ENCODE measurements at places on chromosomes 12 and 14.

GRCh38 chr14:105581551-105582341 is 55.4 kb downstream of the TMEM121 start:
- DNase-seq: no peak

DNA sequence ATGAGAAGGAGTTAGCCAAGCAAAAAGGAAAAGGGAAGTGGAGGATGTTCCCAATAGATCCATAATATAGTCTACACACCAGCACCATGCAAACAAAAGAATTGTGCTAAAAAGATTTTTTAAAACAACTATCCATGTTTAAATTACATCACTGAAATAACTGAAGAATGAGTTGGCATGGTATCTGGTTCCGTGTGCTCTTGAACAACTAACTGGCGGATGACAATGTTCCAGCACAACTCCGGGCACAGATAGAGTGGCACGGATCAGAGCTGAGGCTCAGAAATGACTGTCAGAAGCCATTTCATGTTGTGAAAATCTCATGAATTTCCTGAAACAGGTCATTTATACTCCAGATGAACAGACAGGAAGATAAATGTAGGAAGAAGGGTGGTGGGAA is 153.1 kb downstream of the HMGA2 start:
- DNase-seq: no peak

GRCh38 chr14:91229743-91230200 is 14.7 kb downstream of the GPR68 start:
- DNase-seq: peak; percentile 68

GRCh38 chr12:116538076-116538591 is 21.0 kb upstream of the MAP1LC3B2 start:
- DNase-seq: no peak

- peak; percentile 94 for DNase-seq
Measured at GRCh38 chr14:59275668-59276067, 87.2 kb downstream of the DAAM1 start.

DNA sequence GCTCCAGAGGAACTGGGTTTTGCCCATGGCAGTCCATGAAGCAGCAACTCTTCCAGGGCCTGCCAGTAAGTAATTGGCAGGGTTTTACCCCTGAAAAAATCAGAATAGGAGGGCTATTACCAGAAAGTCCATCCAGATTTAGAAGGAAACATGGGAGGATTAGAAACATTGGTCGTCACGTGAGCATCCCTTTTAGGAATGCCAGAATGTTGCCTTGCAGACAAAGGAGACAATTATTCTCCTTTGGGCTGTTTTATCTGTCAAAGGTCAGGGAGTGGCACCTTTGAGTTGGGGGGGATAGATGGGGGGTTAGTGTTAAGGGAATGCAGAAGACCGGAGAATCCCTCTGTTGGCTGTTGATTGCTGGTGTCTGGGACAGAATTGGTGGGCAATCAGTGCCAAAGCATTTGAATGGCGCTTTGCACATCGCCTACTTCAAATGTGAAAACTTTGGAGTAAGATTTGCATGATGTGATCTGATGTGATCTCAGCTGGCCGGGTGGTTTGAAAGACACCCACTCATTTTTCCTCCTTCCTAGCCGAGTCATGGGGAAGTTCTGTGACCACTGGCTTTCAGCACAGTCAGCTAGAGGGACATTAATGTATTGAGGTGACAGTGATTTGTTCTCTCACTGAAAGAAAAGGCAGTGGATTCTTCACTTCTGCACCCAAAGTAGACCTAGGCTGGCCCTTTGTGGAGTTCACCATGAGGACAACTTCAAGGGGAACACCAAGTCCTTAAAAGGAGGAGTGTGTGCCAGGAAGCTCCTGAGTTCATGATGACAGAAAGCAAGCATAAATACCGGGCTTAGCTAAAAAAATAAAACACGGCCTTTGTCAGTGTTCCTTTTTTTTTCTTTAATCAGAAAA is 31.4 kb downstream of the FLVCR2 start:
- peak; percentile 53 for DNase-seq

GRCh38 chr12:72677846-72678245 is 405.7 kb downstream of the TRHDE start:
- DNase-seq: no peak

DNA sequence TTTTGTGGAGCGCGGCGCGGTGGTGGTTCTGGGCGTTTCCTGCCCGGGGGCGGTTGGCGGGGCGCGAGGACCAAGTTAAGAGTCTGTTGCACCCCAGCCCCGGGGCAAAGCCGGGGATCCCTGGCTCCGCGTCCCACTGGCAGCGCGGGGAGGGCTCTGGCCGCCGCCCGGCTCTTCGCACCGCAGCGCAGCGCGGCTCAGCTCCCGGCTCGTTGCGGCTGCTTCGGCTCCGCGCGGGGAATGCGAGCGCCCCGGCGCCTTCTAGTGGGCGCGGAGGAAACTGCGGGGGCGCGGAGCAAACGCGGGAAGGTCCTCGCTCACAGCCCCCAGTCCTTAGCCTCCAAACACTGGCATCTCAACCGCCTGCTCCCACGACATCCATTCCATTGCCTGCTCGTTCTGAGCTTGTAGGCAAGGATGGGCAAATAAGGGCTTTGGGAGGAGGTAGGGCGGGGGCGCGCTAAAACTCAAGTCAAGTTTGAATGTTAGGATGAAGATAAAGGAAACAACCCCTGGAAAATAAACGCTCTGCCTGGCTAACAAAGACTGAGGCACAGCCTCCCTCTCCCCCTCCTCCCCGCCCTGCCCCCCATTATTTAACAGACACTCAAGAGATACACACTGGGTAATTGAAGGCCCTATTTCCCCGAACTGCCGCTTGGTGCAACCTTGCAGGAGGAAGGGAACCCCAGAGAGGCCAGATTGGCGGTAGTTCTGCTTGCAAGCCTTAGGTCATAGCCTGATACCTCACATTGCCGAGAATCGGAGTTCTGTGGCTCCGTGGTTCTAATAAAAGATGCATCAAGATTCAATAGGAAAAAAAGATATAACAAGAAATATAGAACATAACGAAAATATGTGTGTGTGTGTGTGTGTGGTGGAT is at the start of gene B4GALNT1:
Gene B4GALNT1, minus strand, starts transcription at position 244 of the 883 bp plus-strand sequence. CDS start 1,069 bp downstream, outside the sequence.
- peak; percentile 65 for DNase-seq

DNA sequence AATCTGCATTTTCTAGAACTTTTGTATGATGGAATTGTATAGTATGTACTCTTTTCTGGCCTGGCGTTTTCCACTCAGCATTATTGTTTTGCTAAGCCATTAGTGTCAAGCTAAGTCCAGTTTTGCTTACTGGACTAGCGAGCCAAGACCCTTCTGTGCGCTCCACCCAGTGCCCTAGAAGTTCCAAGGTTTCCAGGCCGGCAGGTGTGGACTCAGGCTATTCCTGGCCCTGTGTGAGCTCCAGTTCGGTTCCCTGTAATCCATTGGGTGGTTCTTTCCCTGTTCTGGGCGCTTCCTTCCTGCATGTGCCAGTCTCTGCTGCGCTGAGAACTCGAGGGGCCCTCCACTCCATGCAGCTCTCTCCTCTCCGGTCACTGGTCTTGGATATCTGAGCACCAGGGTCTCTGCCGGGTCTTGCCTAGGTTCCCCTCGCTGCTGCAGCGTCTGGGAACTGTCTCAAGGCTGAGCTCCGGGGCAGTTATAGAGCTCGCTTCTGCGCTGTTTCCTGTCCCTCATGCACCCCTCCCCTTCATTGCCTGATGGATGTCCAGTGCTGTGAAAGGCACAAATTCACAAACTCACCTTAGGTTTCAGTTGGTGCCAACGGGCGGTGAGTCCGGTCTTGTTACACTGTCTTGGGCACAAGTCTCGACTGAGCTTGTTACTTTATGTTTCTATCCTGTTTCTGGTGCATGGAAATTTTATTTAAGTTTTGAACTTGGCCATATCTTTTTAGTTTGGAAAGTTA is 100.8 kb downstream of the ADGRD1 start:
- no peak for DNase-seq

- peak; percentile 78 for DNase-seq
Measured at GRCh38 chr12:29521951-29522350, 24.5 kb upstream of the OVCH1 start.
